Stimulated activated CD4-positive, alpha-beta T cell treated with anti-CD3 and anti-CD28 coated beads, Interleukin-1b, Interleukin-23, amount 100 ng/mL, for 4 hours (primary cell): ENCODE measurements at places on chromosomes 6 and 20.

- DNase-seq: no peak
These were observed 55.4 kb downstream of the RAB44 start for GRCh38 chr6:36752886-36753506.

GRCh38 chr6:134663800-134664535 lies 285.9 kb downstream of the ALDH8A1 start:
- no peak for DNase-seq

GRCh38 chr6:72553531-72554511 lies 68.0 kb upstream of the KCNQ5 start:
- no peak for DNase-seq

- no peak for DNase-seq
These were observed 1422.8 kb upstream of the EYS start for GRCh38 chr6:67129780-67130179.

DNA sequence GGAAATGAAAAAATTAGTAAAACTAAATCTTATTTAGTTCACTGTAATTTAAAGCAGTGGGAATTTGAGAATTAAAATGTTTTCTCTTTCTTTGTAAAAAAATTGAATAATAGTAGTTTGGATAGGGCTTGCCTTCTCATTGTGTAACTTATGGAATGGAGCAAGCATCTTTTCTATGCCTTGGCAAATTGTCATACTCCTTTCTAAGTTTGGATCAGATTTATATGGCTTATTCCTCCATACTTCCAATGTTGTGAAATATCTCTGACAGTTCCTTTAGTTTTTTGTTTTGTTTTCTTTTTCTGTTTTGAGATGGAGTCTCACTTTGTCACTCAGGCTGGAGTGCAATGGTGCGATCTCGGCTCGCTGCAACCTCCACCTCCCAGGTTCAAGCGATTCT lies 176.4 kb downstream of the SAMD5 start:
- no peak for DNase-seq

DNA sequence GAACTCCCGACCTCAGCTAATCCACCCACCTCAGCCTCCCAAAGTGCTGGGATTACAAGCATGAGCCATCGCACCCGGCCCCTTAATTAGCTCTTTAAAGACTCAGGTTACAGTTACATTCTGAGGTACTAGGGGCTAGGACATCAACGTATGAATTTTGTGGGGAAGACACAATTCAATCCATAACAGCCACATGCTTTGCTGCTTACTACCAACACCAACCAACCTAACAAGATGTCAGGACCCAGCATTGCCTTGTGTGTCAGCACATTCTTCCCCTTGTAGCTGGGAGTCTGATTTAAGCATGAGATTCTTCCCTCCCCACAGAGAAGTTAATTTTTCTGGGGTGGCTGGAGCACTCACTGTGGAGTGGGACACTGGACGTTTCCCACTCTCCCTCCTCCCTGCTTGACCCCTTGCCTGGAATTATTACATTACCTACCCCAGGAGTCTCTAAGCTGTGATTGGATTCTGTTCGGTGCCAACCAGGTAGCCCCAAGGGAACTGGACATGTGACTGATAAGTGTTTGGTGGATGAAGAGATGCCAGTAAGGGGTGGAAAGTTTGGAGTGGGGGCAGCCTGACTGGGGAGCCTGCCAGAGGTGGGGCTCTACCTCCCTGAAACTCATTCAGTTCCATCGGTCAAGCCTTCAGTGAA lies 5.6 kb upstream of the PXMP4 start:
- DNase-seq: no peak

GRCh38 chr6:68094070-68094469 lies 541.0 kb upstream of the ADGRB3 start:
- DNase-seq: no peak

DNA sequence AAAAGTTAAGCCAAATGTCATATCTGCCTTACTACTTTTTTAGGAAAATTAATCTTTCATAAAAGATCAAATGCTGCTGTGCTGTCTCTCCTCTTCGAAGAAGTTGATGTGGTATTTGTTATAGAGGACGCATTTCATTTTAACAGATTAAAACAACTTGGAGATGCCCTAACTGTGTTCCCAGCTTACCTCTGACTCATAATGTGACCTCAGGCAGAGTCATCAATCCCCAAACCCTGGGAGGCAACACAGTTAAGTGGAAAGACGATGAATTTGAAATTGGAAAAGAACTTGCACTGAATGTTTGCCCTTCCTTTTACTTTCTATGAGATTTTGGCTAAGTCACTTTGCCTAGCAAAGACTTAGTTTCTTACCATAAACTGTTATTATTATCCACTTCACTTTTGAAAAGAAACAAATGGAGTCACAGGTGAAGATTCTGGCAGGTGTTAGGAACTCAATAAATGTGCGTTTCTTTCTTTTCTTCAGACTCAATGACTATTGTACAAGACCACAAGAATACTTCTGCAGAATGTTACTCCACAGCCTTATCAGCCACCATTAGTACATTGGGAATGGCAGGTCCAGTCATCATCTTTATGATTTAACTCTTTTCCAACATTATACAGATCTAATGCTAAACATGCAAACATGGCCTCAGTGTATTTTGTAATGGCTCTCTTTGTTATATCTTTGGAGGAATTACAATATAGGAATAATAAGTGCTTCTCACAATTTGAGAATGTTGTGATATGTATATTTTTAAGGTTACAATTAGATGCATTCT lies 102.6 kb downstream of the COL21A1 start:
- no peak for DNase-seq
